NCI-H510A treated with DMSO at 0.1 percent for 48 hours (cell line): ENCODE measurements at places on chromosomes 16 and 17.
A peak's percentile ranks its signal among the peaks of the same experiment; 100 is the strongest.

DNA sequence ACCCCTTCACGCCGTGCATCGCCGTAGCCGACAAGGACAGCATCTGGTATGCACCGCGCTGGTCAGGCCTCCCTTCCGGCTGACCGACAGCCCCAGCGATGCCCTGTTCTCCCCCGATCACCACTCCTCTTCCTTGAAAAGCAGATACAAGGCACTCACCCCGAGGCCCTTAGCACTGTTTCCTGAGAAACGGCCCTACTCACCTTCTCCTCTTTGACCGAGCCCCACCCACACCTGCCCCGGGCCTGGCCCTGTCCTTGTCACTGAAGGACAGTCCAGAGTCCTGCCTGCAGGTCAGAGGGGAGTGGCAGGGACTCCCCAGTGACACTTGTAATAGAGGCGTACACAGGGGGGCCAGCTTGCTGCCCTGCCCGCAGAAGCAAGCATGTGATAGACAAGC lies 45.9 kb upstream of the CHMP6 start:
- no peak for DNase-seq

GRCh38 chr16:70638814-70639792 lies 7.3 kb upstream of the IL34 start:
- DNase-seq: no peak

DNA sequence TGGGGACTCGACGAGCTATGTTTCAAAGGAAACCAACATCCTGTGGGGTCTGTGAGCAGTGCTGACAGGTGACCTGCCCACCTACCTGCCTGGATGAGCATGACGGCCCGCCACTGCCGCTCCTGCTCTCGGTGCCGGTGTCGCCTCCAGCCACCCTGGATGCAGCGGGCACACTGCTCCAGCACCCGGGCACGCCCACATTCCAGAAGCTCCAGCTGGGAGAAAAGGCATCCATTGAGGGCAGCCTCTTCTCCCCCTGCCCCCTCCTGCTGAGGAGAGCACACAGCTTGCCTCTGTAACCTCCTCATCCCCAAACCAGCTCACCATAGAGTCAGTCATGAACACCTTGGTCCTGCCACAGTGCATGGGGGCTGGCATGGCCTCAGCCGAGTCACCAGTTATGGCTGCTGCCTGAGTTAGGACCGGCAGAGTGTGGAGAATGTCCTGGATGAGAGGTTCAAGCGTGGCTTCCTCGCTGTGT lies 14.3 kb downstream of the ZNHIT3 start:
- DNase-seq: no peak

DNA sequence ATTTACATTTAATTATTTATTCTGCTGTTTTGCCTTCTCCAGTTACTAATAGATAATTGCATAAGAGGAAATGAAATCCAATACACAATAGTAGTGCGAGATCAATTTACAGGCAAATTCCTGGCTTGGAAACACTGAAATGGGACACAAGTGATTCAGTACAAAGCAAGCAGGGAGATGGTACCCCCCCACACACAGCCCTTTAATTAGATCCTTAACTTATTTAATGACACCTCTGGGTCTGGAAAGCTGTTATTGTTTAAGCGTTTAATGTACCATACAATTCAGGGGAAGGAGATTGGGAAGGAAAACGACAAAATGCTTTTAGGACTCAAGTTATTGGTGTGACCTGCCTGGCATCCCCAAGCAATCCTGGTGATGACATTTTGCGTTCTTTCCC lies 318.2 kb downstream of the NPIPA8 start:
- no peak for DNase-seq

DNA sequence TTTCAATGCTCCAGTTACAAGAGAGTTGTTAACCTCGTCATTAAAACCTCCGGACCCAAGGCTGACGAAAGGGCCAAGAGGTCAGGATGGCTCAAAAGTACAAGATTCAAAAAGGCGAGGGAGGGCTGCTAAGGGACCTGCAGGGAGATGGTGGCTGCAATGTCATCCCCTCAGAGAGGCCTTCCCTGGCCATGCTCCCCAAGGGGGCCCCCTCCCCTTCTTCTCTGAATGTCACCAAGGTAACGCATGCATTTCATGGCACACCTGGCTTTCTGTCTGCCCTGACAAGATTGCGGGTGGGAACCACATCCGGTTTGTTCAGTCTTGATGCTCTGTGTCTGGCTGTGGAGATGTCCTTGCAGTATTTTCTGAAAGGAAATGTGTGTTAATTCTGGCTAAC lies 89.9 kb downstream of the C16orf78 start:
- DNase-seq: no peak

DNA sequence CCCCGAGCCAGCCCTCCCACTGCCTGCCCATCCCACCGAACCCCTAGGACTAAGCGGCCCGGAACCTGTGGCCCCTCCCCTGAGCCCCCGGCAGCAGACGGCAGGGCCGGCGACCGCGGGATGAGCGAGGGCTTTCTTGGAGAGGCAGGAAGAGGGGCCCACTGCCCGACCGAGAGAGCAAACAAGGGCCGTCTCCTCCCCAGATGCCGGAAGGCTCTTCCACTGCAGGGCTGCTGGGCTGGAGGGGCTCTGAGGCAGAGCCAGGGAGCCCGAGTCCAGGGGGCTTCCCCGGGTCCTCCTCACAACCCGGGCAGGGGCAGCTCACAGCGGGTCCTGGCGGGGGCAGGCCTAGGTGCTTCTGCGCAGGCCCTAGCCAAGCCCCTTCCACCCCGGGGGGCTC lies 2.9 kb downstream of the PERCC1 start:
- DNase-seq: no peak

DNA sequence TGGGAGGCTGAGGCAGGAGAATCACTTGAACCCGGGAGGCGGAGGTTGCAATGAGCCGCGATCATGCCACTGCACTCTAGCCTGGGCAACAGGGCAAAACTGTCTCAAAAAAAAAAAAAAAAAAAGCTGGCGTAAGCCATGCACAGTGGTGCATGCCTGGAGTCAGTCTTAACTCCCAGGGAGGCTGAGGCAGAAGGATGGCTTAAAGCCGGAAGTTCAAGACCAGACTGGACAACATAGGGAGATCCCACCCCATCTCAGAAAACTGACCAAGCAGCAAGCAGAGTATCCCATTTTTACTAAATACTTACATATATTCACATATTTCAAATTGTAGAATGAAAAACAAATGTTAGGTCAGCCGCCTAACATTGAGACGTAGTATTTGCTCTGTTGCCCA lies 4.6 kb downstream of the NT5C start:
- DNase-seq: no peak

- DNase-seq: no peak
Measured at GRCh38 chr17:31156326-31156725, 61.5 kb downstream of the NF1 start.

GRCh38 chr16:59242556-59242955 lies 508.4 kb upstream of the GOT2 start:
- DNase-seq: no peak

DNA sequence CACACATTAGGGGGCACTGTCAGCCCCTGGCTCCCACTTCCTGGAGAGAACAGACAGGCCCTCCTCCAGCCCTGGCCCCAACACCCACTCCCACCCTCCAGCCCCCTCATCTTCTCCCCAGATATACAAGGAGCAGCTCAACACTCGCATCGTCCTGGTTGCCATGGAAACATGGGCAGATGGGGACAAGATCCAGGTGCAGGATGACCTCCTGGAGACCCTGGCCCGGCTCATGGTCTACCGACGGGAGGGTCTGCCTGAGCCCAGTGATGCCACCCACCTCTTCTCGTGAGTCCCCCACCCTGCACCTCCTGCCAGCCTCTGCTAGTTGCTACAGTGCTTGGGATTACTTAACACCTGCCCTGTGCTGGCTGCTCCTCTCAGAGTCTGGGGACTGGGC lies 14.4 kb downstream of the ADAM11 start:
- DNase-seq: no peak

GRCh38 chr16:65754820-65755691 lies 611.4 kb upstream of the CDH5 start:
- DNase-seq: no peak

DNA sequence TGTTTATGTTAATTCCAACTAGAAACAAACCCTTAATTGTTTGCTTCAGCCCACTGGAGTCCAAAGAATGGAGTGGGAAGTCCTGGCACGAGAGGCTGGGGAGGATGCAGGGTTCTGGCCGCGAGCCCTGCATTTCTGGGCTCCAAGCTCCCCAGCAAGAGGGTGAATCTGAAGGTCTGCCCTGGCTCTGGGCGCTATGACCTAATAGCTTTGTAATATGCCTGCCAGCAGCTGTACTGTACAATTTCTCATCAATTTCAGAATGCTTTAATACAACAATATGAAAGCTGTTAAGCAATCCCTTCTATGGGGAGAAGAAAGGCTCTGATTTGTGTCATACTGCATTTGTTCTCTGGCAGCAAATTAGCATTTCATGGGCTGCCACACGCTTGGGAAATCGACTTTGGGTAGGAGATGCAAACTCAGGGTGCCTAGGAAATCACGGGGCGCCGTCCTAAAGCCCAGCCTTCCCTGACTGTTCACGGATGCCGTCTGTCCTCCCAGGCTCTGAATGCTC lies 43.8 kb downstream of the NDEL1 start:
- no peak for DNase-seq

DNA sequence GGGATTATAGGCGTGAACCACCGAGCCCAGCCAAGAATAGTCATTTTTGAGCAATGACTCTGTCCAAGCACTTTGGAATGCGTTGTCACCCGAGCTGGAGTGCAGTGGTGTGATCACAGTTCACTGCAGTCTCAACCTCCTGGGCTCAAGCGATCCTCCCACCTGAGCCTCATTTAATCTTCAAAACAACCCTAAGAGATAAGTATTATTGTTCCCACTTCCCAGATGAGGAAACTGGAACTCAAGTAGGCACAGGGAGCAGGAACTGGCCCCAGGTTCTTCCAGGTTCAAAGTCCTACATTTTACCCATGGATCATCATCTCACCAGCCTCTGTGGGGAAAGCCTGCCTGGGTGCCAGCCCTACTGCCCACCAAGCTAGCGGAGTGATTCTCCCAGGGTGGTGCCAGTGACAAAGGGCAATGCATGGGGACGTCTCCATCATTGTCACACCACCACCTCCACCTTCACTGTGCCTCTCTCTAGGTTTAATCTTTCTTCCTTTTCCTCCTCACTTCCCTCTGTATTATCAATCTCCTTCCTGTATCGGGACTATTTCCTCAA lies 11.3 kb upstream of the RNF157 start:
- no peak for DNase-seq

GRCh38 chr16:53989597-53989996 lies 285.6 kb downstream of the FTO start:
- DNase-seq: peak; percentile 9

DNA sequence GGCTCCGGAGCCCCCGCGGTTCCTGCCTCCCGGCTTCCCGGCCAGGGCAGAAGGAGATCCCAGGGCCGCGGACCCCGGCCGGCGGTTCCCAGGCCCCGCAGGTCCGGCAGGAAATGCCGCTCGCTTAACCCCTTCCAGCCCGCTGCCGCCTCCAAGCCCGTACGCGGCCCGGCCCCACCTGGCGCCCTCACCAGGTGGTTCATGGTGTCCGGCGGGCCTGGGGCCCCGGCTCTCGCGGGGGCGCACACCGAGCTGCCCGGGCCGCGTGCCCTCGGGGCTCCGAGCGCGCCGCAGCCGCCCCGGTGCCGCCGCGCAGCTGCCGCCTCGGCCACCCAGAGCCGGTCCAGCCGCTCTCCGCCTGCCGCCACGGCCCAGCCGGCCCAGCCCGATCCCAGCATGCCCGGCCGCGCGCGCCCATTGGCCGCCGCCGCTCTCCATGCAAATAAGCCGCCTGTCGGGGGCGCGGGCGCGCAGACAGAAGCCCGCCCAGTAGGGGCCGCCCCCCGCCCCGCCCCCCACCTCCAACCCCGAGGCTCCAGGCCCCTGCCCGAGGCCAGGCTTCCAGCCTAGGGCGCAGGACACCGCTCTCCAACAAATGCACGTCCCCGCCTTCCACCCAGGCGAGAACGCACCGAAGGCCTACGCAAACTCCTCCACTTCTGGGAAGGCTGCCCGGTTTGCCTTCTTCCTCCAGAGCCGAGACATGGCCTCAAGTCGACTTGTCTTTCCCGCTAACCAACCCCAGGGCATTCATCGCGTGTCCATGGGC lies at the start of gene BCAR1:
Gene BCAR1 (minus strand): TSS at position 345 of the 769 bp plus-strand sequence. CDS start 142 bp downstream, at position 203.
- peak; percentile 49 for DNase-seq

GRCh38 chr16:49399594-49400364 lies 26.2 kb downstream of the C16orf78 start:
- no peak for DNase-seq

- no peak for DNase-seq
Measured at GRCh38 chr16:3999479-4000325, 116.5 kb downstream of the ADCY9 start.

- DNase-seq: no peak
Measured at GRCh38 chr17:71276079-71276478, 844.7 kb upstream of the SOX9 start.

DNA sequence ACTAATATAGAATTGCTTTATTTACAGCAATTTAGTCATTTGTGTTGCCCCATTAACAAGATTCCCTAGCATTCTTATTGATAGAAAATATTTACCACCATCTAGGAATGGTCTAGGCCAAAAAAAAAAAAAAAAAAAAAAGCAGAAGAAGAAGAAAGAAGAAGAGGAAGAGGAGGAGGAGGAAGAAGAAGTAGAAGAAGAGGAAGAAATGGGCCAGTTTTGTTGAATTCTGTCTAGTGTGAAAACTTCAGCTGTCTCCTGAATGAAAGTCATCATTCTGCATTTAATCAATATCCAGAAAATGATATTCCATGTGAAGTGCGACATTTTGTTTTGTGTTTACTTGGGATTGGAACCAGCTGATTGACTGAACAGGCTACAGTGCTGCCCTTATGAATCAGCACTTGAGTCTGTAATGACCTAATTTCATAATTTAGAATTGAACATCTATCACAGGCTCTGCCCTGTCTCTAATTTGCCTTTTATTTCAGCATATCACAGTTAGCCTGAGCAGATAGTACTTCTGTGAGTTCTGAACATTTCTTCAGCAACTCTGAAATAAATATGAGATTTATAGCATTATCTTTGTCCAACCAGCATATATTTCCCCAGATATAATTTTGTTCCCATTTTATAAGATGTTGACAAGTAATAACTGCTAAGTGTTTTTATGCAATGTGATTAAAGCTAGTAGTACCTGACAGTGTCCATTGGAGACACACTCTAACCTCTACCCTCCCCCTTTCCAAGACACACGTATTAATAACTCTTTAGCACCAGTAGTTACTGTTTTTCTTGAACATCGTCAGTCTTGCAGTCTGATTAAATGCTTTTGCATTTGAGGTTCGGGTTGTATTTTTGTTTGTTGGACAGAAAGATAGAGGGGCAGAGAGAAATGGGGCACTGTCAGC lies 5.9 kb downstream of the ANKFN1 start:
- DNase-seq: no peak

- DNase-seq: no peak
Measured at GRCh38 chr16:8858994-8859912, 9.6 kb downstream of the CARHSP1 start.
